ENCODE measurements at places on chromosomes 6 and 20.

GRCh38 chr6:129183187-129183591 lies 300.3 kb downstream of the LAMA2 start:
- DNase-seq, result no peak

- DNase-seq, result no peak
Observed at GRCh38 chr6:6277413-6277812, 43.0 kb downstream of the F13A1 start.

DNA sequence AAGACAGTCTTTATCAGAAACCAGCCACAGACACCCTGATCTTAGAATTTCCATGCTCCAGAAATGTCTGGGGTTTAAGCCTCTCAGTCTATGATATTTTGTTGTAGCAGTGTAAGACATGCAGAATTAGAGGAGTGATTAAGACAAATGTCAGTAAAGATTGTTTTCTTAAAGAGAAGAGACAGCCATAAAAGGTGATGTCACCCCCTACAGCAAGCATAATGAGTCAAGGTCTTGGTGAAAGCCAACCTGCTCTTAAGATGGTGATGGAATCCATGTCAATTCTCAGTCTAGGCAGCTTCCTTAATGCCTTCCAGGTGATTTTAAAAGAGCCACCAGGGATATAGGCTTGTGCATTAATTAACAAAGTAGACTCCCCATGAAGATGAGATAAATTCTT lies 849.9 kb upstream of the EPHA7 start:
- DNase-seq, result no peak

DNA sequence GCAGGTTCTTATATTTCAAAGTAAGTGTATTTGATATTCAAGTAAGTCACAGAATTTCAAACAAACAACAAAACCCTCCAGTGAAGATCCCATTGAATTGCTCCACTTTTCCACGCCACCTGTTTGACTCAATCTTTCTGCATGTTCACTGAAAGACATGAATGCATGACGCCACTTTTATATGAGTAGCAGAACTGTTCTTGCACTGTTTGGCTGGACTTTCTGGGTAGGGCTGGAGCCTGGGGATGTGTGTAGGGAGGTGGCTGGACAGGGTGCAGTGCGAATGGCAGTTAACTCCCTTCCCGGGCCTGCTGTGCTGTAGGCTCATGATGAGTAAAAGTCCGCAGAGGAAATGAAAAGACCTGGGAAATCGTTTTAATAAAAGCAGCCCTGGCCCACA lies 39.7 kb downstream of the IL20RA start:
- DNase-seq, result no peak

DNA sequence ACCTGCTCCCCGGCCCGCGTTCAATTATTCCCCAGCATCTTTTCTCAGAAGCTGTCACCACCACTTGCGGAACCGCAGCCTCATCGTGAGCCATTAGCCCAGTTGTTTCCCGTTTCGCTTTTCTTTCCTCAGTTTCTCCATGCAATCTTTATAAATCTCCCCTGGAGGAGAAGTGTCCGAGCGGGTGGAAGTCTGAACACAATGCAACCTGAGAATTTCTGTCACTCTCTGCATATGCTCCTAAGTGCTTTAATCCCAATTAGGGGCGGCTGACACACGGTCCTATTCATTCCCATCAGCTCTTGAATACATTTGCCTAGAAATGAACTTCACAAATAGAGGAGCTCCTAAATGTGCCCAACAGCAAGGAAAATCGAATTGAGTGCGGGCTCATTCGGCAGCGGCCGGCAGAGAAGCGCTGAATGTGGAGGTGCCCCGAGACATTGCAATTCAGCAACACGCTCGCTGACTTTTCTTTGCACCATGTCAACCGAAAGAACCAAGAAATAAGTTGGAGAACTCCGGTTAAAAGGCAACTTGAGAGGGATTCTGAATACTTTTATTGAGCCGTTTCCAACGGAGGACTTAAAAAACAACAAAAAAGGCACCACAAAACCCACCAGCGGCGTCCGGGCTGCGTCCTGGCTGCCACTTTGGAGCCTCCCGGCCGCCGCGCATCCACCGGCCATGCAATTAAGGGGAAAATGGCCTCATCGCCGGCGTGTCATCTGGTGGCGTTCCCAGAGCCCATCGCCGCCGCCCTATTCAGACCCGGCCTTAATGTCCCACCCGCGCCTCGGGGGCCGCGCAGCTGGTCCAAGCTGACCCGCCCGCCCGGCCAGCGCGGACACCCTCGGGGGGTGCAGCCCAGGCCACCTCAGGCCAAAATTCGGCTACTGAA lies 3.9 kb upstream of the PRDM13 start:
- DNase-seq, result no peak

DNA sequence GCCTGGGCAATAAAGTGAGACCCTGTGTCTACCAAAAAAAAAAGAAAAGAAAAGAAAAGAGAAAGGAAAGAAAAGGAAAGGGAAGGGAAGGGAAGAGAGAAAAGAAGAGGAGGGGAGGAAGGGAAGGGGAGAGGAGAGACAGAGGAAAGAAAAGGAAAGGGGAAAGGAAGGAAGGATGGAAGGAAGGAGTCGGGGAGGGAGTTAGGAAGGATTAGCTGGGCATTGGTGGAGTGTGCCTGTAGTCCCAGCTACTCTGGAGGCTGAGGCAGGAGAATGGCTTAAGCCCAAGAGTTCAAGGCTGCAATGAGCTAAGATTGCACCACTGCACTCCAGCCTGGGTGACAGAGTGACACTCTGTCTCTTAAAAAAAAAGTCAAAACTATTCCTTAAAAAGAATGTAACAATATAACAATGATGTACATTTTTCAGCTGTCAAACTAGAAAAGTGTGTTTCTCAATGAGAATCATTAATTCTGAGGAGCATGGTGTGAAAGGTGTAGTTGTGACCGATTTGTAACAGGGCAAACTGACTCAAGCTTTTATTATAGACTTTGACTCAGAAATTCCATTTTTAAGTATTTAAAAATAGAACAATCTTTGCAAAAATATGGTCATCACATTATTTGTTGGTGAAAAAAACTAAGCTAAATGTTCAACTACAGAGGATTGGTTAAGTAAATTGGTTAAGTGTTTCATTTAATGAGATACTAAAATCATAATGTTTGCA lies 14.7 kb downstream of the SNRPB start:
- DNase-seq, result no peak

DNA sequence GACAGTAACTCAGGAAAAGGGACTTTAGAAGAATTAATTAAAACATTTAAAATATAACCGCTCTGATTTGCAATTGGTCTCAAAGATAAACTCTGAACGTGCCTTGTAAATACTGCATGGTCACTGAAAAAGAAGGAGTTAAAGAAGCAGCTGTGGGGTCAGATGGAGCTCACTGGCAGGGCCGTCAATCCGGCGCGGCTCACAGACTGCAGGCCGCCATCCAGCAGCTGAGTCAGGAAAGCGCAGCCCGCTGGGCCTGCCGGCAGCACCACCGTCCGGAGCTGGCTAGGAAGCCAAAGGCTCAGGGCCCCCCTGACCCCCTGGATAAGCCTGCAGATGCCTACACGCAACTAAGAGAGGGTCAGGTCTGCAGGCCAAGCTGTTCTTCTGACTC lies 54.2 kb upstream of the FRMD1 start:
- no peak for DNase-seq

DNA sequence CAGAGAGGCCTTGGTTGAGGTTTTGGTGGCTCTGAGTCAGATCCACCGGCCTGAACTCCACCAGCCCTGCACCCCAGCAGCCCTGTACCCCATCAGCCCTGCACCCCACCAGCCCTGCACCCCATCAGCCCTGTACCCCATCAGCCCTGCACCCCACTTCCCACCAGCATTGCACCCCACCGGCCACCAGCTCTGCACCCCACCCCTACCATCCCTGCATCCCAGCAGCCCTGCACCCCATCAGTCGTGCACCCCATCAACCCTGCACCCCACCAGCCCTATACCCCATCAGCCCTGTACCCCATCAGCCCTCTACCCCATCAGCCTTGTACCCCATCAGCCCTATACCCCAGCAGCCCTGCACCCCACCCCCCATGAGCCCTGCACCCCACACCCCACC lies 14.3 kb upstream of the CHRNA4 start:
- DNase-seq, result no peak

- no peak for DNase-seq
Observed at GRCh38 chr6:107866606-107867301, 42.6 kb upstream of the SCML4 start.

DNA sequence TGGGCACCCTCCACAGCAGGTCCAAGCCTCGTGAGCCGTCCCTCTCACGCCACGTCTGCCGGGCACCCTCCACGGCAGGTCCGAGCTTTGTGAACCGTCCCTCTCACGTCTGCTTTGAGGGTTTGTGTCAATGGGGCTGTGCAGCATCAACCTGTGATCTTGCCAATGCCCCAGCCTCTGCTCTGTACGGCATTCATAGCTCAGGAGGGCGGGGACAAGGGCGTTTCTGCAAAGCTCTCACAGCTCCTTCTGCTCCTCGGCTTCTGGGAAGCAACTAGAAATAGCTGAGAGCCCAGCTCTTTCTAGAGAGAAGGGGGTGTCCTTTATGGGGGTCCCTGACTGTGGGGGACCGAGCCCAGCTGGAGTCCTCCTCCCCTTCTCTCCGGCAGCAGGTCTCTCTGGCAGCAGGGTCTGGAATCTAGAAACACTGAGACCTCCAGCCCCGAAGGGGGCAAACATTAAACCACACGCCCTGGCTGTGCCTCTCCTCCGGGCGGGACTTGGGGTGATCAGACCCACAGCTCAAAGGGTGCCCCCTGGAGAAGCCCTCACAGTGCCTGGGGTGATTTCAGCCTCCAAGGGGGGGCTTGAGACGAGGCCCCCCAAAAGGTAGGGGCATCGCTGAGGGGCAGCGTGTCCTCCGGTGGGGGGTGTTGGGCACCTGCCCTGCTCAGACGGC lies 41.2 kb upstream of the CHRNA4 start:
- peak; percentile 77 for DNase-seq

DNA sequence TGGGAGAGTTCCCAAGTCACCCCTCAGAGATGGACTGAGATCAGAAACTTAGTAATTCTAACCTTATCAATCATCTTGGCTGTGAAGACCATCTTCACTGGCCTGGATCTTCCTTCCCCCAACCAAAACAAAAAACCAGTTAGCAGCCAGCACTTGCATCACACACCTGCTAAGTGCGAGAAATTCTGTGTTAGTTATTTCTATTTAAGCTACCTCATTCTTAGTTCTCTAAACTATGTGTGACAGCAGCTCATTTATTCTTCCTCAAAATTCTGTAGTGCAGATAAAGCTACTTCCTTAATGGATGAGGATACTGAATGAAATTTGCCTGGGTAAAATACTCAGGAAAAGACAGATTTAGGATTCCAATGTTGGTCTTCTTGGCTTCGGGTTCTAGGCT lies 18.2 kb upstream of the TAGAP start:
- DNase-seq, result no peak

- no peak for DNase-seq
Observed at GRCh38 chr20:13291157-13291556, 70.1 kb downstream of the ISM1 start.

DNA sequence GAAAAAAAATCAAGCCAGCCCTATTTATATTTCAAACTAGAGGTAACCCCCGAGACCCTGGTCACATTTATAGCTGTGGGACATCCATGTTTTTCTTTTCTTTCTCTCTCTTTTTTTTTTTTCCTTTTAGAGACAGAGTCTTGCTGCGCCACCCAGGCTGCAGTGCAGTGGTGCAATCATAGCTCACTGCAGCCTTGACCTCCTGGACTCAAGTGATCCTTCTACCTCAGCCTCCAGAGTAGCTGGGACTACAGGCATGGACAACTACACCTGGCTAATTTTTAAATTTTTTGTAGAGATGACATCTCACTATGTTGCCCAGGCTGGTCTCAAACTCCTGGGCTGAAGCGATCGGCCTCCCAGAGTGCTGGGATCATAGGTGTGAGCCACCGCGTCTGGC lies 12.1 kb downstream of the MAVS start:
- no peak for DNase-seq

- no peak for DNase-seq
Observed at GRCh38 chr20:63830841-63831588, at the start of gene ZBTB46. Gene ZBTB46 (minus strand): TSS chr20:63831264. CDS start chr20:63790757, 40,507 bp downstream.

- DNase-seq, result peak; percentile 64
Observed at GRCh38 chr20:14775778-14776177, 438.4 kb upstream of the FLRT3 start.

Data from RWPE2 (cell line).